NCI-H1694 (cell line): ENCODE measurements at places on chromosomes 4 and X.

DNA sequence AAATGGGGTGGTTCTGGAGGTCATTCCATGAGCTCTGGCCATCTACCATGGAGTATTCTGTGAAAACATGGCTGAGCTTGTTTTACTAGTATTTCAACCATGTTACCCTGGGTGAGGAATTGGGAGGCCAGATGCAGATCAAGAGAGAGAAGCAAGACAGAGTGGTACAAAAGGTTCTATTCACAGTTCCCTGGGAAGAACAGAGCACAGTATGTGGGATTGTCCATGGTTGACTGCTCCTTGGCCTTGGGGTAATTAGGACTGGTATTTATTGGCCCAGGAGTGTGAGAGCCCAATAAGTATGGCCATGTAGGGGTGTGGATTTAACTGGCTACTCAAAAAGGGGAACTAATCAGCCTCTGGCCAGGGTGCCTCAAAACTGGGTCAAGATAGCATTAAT is 239.7 kb upstream of the GATB start:
- DNase-seq: no peak

DNA sequence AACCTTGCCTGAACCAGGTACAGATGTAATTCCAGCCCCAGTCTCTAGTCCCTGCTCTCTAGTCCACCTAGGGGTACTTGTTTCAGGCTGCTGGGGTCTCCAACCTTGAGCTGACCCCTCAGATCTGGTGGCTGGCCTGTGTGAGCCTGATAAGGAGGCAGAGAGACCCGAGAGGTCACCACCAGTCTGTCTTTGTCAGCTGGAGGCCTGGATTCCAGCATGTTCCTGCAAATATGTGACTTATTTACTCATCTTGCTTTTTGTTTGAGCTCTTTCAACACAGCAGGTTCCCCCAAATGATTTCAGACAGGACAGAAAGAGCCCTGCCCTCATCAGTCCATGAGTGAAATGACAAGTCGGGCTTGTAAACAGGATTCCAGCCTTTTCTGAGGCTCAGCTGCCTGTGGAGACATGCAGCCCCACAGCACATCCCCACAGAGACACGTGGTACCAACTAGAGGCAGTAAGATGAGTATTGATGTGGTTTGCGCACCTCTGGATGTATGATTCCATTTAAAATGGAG is 37.5 kb upstream of the STK26 start:
- no peak for DNase-seq

DNA sequence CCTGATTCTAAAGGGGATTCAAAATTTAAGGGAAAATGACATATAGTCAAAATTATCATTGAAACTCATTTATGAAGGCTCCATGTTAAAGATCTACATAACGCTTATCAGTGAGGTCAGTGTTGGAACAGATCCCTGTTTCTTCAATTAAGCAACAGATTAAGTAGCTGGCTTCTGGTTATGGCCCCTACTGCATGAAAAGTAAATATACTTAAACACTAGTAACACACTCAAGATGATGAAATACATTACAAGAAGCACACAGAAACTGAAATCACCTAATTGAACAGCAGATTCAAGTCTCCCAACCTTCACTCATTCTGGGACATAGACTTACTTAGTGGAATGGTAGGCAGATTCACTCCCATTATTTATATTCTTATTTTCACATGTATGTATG is 51.6 kb upstream of the SLC16A2 start:
- no peak for DNase-seq

GRCh38 chr4:159577241-159577640 is 474.4 kb downstream of the RAPGEF2 start:
- no peak for DNase-seq

- no peak for DNase-seq
These were observed 578 bp downstream of the DCUN1D4 start for GRCh38 chr4:51843309-51844152.

DNA sequence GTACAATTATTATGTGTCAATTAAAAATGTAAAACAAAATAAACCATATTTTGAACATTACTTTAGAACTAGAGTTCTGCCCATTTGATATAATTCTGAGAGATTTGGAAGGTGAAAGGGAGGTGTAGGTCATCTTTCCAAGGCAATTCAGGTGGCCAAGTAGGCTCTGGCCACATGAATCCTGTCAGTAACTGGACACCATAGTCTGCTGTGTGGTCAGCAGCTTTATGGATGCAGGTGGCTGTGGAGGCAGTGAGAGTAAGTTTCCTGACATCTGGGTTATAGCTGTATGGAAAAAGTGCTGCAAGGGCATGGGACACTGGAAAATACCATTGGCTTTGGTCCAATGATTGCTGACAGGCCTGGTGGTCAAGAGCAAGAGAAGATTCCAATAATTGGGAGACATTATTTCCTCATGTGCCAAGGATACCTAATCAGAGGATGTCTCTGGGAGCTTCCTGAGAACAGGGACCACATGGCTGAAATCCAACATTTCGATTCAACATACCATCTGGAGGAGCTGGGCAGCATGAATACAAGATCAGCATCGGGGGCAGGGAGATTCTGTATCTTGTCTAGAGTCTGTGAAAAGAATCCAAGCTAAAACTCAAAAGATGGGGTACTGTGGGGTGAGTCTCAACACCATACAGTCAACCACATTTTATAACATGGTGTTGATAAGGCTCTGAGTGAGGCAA is 523.1 kb downstream of the MID1IP1 start:
- DNase-seq: peak; percentile 34

- DNase-seq: no peak
These were observed 11.9 kb downstream of the WDR17 start for GRCh38 chr4:176077561-176077960.

DNA sequence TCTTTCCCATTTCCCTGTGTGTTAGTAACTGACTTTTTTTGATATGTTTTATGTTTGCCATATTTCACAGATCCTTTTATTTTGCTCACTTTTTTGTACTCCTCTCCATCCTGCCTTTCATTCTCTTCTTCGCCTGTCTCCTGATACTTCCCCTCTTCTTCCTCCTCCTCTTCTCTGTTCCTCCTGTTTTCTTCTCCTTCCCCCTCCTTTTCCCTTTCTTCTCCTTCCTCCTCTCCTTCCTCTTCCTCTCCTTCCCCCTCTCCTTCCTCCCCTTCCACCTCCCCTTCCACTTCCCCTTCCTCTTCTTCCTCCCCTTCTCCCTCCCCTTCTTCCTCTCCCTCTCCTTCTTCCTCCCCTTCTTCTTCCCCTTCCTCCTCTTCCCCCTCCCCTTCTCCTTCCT is 41.7 kb downstream of the RPGR start:
- DNase-seq: no peak

DNA sequence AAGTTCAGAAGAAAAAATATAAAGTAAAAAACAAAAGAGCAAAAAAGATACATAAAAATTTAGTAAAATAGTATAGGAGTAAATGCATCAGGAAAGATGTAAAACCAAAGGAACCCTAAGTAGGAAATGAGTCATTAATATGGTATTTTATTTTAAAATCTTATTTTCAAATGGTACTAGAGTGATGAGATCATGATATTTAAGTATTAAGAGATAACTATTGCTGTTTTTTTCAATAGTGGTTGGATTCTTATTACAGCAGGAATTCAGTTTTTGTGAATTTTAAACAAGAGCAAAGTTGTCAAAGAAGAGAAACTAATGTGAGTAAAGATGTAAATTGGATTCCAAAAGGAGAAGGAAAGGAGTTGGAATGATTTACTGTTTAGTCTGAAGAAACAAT is 20.0 kb downstream of the EMCN start:
- DNase-seq: no peak

DNA sequence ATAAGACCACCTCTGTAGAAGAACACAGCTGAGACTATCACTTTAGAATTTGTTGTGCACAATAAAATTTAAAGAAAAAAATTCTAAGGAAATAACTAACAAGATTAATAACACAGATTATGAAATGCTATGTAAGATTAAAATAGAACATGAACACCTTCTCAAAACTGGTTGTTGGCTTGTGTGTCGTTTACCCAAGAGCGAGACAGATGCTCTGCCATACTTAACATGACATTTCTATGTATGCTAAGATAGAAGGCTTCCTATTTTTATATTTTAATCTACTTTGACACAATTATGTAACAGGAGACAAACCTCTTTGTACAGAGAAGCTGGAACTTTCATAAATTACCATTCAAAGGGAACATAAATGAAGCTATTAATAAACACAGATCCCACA is 30.1 kb downstream of the USP46 start:
- no peak for DNase-seq

DNA sequence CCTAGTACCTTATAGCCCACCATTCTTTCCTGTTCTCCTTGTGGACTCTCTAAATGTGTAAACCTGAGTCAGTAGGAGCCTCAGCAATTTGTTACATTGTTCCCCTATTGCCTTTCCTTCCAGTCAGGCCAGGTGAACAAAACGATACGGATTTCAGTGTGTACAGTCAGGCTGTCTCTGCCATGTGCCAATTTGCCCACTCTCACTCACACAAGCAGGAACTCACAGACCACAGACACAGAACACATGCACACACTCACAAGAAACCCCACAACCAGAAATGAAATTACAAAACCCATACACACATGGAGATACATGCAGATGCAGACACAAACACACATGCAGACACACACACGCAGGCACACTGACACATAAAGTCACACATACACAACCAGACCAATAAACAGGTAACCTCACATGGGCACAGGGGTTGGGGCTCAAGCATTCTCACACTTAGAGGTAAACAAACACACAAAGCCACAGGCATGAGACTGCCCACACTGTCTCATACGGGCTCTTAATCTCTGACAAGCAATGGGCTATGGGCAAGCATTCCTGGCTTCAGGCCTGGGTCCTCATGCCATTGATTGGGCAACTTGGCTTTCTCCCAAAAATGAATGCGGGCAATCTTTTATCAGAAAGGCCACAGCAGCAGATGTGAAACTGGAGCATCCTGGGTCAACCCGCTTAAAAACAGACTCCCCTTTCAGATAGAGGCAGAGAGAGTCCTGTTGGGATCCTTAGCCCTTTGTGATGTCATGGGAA is 68.7 kb downstream of the NBDY start:
- DNase-seq: no peak

GRCh38 chr4:159766241-159766640 is 663.4 kb downstream of the RAPGEF2 start:
- no peak for DNase-seq

DNA sequence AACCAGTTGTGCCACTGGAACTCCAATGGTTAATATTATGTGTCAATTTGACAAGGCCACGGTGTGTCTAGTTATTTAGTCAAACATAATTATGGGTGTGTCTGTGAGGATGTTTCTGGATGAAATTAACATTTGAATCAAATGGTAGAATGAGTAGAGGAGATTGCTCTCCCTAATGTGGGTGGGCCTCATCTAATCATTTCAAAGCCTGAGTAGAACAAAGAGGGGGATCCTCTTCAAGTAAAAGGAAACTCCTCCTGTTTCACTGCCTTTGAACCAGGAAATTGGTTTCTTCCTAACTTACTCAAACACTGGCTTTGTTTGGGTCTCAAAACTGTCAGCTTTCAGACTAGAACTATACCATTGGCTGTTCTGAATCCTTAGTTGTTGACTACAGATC is 1692.1 kb downstream of the PCDH19 start:
- DNase-seq: no peak

- DNase-seq: no peak
These were observed at the start of gene SHROOM2 for GRCh38 chrX:9785944-9786797. Gene SHROOM2 (plus strand): TSS chrX:9786429. CDS start chrX:9786546, 117 bp downstream.

GRCh38 chr4:88240297-88240714 is 44.1 kb downstream of the PPM1K start:
- DNase-seq: no peak

- DNase-seq: no peak
These were observed 262.0 kb downstream of the BCOR start for GRCh38 chrX:39835776-39836175.

GRCh38 chrX:95058815-95059214 is 1384.8 kb downstream of the FAM133A start:
- no peak for DNase-seq

GRCh38 chr4:78796526-78796925 is 20.4 kb downstream of the BMP2K start:
- DNase-seq: no peak

DNA sequence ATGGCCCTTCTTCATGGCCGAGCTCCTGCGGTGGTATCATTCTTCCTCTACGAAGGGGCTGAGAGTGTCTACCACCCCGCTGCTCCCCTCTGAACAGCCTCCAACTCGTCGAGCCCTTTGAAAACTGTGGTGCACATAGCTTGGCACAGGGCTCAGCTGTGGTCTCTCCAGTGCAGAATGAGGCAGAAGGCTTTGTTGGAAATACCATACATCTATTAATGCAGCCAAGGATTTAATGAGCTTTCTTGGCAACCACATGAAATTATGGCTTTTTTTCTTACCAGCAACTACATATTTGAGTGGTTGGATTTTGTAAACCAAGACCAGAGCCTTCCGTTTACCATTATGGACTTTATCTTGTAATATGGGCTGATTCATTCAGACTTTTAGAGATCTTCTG is 61.7 kb upstream of the CBR4 start:
- no peak for DNase-seq

- no peak for DNase-seq
These were observed 425.6 kb downstream of the IL1RAPL1 start for GRCh38 chrX:29012867-29013266.

DNA sequence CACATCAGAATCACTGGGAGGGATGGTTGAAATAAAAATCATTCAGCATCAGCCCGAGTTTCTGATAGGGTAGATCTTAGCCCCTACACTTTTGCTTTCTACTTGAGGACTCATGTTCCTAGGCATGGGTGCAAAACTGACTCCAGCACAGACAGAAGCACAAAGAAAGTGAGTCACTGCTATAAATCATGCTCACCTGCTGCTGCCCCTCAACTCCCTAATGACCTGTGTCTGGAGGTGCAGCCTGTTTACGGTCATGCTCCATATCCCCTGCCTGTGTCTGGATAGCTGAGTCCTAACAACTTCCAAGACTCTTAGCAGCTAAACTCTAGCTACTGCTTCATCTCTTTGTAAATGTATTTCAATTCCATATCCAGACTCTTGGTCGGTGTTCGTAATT is 57.8 kb downstream of the ADGRA3 start:
- DNase-seq: no peak
